ENCODE measurements at places on chromosomes 7 and 10.

GRCh38 chr10:44394696-44395381 is 9.9 kb upstream of the CXCL12 start:
- no peak for DNase-seq

- DNase-seq, result no peak
Observed at GRCh38 chr10:80484243-80484642, 30.1 kb downstream of the TSPAN14 start.

DNA sequence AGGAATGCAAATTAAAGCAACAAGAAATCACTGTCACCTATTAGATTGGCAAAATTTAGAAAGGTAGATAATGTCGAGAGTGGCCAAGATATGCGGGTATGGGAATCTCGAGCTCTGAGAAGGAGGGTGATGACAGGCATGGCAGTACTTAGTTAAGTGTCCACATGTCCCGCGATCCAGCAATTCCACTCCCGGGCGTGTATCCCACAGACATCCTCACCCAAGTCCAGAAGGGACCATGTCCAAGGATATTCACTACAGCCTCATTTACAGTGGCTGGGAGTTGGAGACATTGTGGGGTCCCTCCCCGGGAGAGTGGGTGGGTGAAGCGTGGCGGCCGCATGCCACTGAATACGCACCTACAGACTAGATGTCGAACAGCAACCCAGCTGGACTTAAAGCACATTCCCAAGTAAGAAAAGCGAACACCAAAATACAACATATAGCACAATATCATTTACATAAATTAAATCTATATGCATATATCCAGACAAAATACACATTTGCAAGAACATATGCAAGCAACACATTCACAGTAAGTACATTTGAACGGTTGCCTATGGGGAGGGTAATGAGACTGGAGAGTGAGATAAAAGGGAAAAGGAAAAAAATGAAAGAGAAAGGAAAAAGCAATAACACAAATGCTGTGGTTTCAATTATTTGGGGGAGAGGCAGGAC is 9.9 kb downstream of the KCNH2 start:
- no peak for DNase-seq

- DNase-seq, result peak; percentile 7
Observed at GRCh38 chr7:93551063-93551895, 23.2 kb downstream of the CALCR start.

GRCh38 chr7:116715077-116715476 is 43.1 kb downstream of the MET start:
- DNase-seq, result no peak

- no peak for DNase-seq
Observed at GRCh38 chr7:117673367-117673766, 193.5 kb downstream of the CFTR start.

GRCh38 chr7:836429-836828 is 4.2 kb downstream of the SUN1 start:
- no peak for DNase-seq

DNA sequence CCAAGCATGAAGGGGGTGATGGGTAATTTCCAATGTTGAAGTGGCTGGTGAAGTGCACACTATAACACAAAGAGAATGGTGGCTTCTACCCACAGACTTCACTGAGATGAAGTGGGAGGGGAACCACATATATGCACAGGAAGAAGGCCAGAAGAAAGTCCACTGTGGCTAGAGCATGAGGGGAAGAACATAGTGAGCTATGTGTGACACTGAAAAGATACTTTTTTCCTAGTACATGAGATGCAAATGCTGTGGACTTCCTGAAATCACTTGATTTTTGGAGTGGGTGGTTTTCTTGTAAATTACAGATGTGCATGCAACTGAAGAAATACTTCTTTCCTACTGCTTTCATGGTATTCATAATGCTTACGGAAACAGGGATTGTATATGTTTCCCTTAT is 115.6 kb upstream of the PHYHIPL start:
- DNase-seq, result no peak

- DNase-seq, result no peak
Observed at GRCh38 chr7:93877742-93878141, 12.8 kb downstream of the TFPI2 start.

- DNase-seq, result no peak
Observed at GRCh38 chr10:112210666-112211065, 27.1 kb upstream of the GPAM start.

DNA sequence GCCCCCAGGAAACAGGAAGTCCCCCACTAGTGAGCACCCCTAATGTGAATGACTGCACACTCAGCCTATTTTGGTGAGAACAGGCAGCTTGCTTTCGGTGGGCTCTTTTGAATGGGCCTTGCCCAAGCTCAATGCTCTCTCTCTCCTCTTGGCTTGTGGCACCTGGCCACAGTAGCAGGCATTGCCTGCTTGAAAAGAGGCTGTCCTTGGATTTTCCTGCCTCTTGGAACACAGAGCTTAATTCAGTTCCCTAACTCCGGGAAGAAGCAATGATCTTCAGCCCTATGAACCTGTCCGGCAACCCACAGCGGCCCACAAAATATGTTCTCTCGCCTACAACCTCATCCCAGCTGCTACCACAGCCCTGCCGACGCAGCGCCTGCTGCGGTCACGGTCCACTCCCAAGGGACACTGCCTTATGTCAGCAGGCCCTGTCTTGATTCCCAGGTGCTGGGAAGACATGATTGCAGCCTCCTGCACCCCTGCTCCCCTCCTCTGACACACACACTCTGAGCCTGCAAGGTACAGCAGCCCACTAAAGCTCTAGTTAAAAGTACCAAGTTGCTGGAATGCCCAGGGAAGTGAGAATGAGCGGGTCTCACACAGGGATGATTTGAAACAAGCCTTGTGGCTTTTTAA is 715.5 kb upstream of the GALNT17 start:
- DNase-seq, result no peak

DNA sequence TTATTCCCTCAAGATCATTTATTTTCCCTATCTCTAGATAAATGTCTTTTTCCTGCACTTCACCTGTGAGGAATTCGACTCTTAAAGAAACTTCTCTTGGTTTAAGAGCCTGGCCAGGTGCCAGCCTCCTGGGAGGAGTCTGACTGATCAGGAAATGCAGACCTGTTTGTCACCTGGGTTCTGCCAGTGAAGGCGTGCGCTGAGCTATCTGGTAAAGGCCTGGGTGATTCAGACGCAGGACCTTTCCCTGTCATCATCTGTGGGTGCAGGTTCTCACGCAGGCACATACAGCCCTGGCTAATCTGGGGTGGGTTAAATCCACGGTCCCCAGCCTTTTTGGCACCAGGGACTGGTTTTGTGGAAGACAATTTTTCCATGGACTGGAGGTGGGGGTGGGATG is 65.3 kb upstream of the AQP1 start:
- peak; percentile 79 for DNase-seq

DNA sequence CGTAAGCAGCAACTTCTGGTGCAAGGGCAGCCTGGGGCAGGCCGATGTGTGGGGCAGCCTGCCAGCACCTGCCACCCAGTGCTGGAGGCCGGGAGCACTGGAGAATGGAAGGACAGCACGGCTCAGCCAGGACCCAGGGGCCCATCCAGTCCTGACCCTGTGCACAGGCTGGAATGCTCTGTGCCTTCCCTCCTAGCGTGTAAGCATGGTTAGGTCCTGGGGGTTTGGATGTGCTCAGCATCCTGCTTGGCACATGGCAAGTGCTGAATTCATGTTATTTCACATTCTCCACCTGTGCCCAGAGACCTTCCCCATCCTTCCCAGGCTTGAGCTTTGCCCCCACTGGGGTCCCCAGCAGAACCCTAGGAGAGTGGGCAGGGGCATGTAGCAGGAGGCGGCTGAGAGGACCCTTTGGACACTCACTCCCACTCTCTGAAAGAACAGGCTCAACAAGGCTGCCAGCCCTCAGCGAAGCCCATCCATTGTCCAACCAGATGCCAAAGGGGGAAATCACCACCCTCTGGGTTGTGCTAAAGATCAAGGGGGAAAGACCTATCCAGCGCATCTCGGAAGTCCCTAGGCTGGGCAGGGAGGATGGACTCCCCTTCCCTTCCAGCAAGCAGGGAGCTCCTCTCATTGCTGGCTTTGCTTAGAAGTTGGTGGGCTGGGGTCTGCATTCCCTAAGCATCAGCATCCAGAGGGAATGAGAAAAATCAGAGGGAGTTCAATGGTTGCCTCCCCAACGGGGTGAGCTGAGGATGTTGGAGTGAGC is 29.7 kb downstream of the ANXA8 start:
- DNase-seq, result no peak

DNA sequence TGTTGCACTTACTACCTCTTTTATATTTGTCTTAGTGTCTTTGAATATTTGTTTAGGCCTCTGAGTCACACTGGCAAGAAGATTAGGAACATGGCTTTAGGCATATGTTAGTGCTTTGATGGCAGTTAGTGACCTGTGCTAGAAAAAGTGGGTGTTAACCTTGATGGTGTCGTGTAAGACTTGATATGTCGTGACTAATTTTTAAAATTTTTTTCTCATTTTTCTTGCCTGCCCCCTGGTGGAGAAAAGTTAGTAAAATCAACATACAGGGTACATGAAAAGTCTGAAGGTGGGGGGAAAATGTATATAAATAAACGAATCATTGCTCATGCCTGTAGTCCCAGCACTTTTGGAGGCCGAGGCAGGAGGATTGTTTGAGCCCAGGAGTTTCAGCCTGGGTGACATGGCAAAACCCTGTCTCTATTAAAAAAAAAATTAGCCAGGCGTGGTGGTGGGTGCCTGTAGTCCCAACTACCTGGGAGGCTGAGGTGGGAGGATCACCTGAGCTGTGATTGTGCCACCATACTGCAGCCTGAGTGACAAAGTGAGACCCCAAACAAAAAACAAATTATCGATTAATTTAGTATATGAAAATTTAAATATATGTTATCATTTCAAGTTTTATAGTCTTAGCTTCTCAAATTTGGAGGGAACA is 44.6 kb downstream of the TAX1BP1 start:
- DNase-seq, result peak; percentile 52

GRCh38 chr10:48574322-48574796 is 30.5 kb downstream of the ARHGAP22 start:
- no peak for DNase-seq

- DNase-seq, result peak; percentile 40
Observed at GRCh38 chr10:28604567-28605536, 71.9 kb downstream of the WAC start.

DNA sequence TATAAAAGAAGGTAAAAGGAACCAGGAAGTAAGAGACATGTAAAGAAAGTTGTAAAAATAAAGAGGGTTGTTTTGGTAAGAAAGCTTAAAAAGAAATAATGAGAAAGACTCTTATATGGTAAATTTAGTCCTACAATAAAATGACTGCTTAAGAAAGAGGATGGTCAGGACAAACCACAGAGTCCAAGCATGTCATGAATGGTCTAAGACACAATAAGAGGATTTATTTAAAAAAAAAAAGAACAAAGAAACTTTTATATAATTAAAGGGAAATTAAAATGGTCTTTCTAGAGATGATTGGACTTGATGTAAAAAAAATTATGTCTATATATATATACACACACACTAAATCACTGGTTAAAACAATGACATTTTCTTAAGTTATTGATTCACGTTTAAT is 18.2 kb downstream of the ATAD1 start:
- DNase-seq, result no peak

- no peak for DNase-seq
Observed at GRCh38 chr10:97383159-97383558, 18.0 kb downstream of the RRP12 start.

- no peak for DNase-seq
Observed at GRCh38 chr7:64619705-64620104, 46.2 kb upstream of the ZNF107 start.

DNA sequence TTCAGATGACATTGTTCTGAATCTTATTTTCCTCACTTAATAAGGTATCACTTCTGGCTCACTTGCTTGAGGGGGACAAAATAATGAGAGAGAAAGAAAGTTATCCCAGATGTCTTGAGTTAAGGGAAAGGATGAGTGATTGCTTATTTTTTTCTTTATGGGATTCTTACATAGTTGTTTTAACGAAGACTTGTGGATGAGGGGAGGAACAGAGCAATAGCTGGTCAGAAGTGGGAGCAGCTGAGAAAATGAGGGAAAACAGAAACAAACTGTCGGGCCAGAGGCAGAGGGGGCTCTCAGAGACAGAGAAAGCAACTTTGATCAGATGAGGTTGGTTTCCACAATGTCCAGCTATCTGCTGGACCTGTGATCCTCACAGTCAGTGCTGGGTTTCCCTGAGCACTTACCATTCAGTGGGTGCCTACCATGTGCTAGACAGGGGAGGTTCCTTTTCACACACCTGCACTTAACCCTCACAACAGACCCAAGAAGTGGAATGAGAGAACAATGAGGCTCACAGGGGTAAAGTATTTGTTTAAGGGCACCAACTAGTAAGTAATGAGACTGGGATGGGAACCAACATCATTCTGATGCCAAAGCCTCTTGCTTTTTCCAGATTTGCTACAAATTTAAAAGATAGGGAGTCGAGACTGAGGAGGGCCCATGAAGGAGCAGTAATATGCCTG is 64.2 kb downstream of the BICC1 start:
- DNase-seq, result no peak

- DNase-seq, result no peak
Observed at GRCh38 chr10:95477175-95477520, 84.0 kb downstream of the SORBS1 start.

DNA sequence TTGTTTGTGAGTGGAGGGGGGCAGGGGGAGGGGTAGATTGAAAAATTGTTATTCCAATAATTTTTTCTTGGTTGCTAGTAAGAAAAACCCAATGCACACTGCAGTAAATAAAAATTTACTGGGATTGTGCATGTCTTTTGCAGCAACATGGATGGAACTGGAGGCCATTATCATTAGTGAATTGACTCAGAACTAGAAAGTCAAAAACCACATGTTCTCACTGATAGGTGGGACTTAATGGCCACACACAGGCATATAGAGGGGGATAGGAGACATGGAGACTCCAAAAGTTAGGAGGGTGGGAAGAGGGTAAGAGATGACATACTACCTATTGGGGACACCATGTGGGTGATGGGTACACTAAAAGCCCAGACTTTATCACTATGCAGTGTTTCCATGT is 67.2 kb downstream of the BUB3 start:
- DNase-seq, result no peak

GRCh38 chr7:104927055-104927454 is 87.0 kb upstream of the KMT2E start:
- DNase-seq, result no peak

- DNase-seq, result no peak
Observed at GRCh38 chr10:132813560-132814468, 27.9 kb upstream of the NKX6-2 start.

GRCh38 chr7:85286446-85286845 is 99.6 kb upstream of the SEMA3D start:
- peak; percentile 26 for DNase-seq

DNA sequence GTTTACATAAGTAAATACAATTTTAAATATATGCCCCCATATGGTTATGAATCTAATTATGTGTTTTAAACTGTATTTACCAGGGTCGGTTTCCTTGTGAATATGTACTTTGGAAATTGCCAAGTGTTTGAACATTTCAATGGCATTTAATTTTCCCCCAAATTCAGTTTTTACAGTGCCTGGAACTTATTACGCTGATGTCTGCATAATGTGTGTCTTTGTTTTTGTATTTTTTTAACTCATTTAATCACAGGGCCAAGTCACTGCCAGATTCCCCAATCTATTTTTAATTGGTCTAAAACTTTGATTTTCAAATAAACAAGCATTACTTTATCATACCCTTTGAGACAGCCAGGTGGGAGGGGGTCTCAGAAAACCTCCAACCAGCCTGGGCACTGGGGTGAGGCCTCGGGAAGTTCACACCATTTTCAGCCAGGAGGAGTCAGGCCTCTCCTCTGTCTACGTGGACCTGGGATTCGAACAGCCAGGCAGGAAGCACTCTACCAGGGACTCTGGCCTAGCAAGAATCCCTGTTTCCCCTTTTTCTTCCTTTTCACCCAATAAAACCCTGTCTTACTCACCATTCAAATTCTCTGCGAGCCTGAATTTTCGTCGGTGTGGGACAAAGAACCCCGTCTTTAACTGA is 151.5 kb upstream of the COL1A2 start:
- DNase-seq, result no peak

GRCh38 chr7:1123715-1124114 is 35.8 kb downstream of the GPER1 start:
- no peak for DNase-seq

Data from LNCaP clone FGC (cell line).